Mesothelial cell of epicardium (in vitro differentiated cells): ENCODE measurements at places on chromosomes 5 and 9. TPM values are rescaled to one million over a fixed set of nuclear protein-coding genes. Genes with fewer than 3 reads are reported as not detected.

DNA sequence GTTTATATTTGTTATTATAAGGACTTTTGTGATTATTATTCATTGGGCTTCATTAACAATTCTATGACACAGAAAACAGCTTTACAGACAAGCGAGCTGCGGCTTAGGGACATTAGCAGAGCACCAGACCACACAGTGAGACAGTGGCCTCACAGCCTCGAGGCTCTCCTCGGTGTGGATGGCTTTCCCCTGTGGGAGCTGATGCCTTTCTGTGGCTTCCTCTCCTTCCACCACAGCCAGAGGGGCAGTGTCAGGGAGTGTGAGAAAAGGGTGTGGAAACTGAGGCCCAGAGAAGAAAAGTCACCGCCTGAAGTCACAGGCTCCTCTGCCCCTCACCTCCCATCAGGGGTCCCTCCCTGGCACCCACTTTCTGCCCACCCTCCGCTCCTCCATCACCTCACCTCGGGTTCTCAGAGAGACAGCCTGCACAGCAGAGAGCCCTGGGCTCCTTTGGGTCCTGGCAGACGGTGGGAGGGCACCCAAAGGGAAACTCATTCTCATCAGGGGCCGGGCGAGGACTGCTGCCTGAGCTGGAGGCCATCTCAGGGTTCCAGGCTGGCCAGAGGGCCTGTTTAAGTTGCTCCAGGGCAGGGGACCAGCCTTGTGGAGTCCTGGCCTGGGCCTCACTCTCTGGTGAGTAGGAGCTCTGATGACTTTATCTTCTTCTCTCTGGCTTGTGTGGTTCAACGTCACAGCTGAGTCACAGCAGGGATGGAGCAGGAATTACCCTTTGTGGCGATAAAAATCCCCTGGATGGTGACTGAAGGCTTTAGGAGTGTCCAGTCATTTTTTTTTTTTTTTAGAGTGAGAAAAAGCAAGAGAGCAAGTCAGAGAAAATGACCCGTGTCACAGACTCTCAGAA is 830 bp downstream of the TRAF1 start:
- no peak overlapping the region for H3K4me3 ChIP-seq
- peak overlapping the region; percentile 44 for H3K27ac ChIP-seq
- H3K4me1 ChIP-seq = peaks cover 11% of the 10 kb centered on the region
- no peak for DNase-seq
- H3K36me3 ChIP-seq = no peaks in the 10 kb centered on the region

DNA sequence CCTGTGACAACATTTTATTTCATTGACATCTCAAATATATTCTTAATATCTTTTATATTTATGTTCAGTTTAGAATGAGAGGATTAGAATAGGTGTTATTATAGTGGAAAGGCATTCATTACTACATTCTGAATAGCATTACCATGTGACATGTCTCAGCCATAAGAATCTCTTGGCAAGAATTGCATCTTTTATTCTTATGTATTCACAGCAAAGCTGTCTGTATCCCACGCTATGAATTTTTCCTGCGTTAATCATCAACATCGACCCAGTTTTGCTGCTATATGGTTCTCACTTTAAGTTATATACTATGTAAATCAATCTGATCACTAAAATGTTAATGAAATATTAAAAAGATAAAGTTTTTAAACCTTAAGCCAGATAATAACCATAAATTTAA is 248.6 kb downstream of the TMEM232 start:
- H3K27me3 ChIP-seq = no peaks in the 10 kb centered on the region
- no peaks in the 10 kb centered on the region for H3K36me3 ChIP-seq
- H3K4me3 ChIP-seq = no peak overlapping the region
- no peaks in the 10 kb centered on the region for H3K4me1 ChIP-seq
- no peak for DNase-seq

- H3K4me1 ChIP-seq = peaks cover 16% of the 10 kb centered on the region
- H3K27me3 ChIP-seq = peaks cover 32% of the 10 kb centered on the region
- H3K4me3 ChIP-seq = no peak overlapping the region
Observed at GRCh38 chr5:5135957-5136676, 4.0 kb upstream of the ADAMTS16 start.

GRCh38 chr9:124054582-124055227 is 43.1 kb downstream of the LHX2 start:
- H3K27ac ChIP-seq = no peak overlapping the region
- DNase-seq = no peak
- H3K4me1 ChIP-seq = no peaks in the 10 kb centered on the region
- H3K36me3 ChIP-seq = no peaks in the 10 kb centered on the region
- H3K27me3 ChIP-seq = peaks cover 12% of the 10 kb centered on the region

IRGM gene
- total RNA-seq = 0.24 to 0.79 TPM (median 0.45 TPM) in 3 replicates

DNA sequence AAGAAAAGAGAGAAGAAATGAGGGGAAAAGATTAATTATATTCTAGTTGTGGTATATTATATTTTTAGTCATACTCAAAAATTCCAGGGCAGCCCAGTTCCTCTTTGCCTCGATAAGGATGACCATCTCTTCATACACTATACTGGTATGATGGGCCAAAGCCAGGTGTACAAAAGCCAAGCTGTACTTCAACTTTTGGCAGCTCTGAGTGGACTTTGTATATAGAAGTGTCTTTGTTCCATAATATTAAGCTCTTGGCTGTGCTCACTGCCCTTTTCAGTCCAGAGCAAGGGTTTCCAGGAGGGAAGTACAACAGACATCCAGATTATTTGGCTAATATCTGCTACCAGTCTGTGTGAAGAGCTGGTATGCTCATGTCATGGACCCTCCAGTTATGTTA is 934.3 kb upstream of the CDH10 start:
- H3K36me3 ChIP-seq = no peaks in the 10 kb centered on the region
- no peak overlapping the region for H3K27ac ChIP-seq
- H3K4me3 ChIP-seq = no peak overlapping the region
- H3K4me1 ChIP-seq = no peaks in the 10 kb centered on the region

DNA sequence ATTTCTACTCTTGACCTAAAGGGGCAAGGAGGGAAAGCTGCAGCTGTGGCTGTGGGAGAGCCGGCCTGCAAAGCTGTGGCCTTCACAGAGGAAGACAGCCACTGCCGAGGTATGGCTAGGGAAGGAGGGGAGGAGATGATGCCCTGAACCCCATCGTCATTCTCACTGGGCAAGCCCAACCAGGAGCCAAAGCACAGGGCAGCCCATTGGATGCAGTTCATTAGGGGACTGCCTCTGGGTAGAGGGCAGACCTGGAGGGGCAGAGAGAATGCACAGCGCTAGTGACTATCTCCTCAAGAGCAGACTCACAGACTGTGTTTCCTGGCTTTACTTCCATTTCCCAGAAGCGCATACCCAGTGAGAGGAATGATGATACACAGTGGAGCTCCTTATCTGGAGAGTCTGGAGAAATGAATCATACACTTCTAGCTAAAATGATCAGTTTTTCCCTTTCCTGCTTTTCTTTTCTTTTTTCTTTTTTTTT is 47.2 kb upstream of the TTC23L start:
- H3K27ac ChIP-seq = peak overlapping the region; percentile 66
- H3K4me1 ChIP-seq = no peaks in the 10 kb centered on the region
- no peak for DNase-seq
- H3K36me3 ChIP-seq = peaks cover 18% of the 10 kb centered on the region
- H3K4me3 ChIP-seq = no peak overlapping the region

SLC26A2 gene
- 15.4 to 16.5 TPM (median 15.9 TPM) in 3 replicates for total RNA-seq

- peaks cover 3% of the 10 kb centered on the region for H3K4me1 ChIP-seq
- DNase-seq = no peak
- peaks cover 3% of the 10 kb centered on the region for H3K36me3 ChIP-seq
- H3K27me3 ChIP-seq = no peaks in the 10 kb centered on the region
- no peak overlapping the region for H3K27ac ChIP-seq
Observed at GRCh38 chr5:96692441-96692840, 30.3 kb downstream of the CAST start.

DNA sequence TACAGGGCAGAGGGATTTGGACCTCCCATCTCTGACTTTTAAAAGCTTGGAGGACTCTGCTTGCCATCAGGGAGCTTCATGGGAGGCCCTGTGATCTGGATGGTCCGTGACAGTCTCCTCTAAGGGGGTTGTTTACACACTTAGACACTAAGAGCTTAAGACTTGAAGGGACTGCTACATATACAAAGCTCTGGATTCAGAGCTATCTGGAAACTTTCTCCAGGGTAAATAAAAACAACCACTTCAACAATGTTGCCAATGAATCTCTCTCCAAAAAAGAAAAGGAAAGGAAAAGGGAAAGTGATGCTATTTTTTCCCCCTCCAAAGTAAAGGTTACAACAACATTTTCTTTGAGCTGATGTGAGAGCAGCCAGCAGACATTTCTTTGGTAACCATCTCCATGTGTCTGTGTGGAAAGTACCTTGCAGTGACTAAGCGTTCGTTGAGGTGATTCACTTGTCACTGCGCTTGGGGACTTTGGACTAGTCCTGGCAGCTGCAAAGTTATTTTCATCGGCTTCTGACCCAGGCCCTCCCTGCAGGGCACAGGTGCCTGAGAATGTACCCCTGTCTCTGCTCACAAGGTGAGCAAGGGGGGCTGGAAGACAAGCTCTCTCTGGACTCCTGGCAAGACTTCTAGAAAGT is 262.1 kb upstream of the KLF4 start:
- no peaks in the 10 kb centered on the region for H3K36me3 ChIP-seq
- no peak overlapping the region for H3K27ac ChIP-seq
- H3K4me3 ChIP-seq = no peak overlapping the region
- DNase-seq = no peak

IL13 gene
- 0.33 to 0.78 TPM (median 0.50 TPM) in 3 replicates for total RNA-seq

DNA sequence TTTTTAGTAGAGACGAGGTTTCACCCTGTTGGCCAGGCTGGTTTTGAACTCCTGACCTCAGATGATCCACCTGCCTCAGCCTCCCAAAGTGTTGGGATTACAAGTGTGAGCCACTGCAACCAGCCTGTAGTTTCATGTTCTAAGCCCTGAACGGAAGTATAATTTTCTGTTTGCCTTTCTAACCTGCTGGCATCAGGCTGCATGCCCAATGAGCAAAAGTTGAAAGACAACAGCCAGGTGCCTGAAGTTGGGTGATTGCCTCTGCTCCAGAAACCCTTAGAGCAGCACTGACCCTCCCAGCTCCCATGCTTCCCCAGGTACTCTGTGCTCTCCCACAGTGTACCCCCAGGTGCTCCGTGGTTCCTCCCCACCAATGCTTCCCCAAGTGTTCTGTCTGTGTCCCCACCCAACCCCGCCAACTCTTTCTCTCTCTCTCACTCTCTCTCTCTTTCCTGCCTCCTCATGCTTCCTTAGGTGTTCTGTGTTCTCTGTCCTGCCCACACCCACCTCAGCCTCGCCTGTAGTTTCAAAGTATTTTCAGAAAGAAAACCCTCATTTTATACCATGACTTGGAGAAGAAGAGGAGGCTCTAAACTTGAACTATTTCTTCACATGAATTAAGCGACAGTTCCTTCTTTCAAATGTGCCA is 145.3 kb downstream of the SNCAIP start:
- H3K36me3 ChIP-seq = peaks cover 58% of the 10 kb centered on the region
- no peak overlapping the region for H3K27ac ChIP-seq
- H3K4me3 ChIP-seq = no peak overlapping the region
- DNase-seq = no peak

GRCh38 chr9:128231638-128232527 is 28.7 kb downstream of the DNM1 start:
- H3K4me1 ChIP-seq = no peaks in the 10 kb centered on the region
- no peak for DNase-seq
- H3K27me3 ChIP-seq = no peaks in the 10 kb centered on the region

DNA sequence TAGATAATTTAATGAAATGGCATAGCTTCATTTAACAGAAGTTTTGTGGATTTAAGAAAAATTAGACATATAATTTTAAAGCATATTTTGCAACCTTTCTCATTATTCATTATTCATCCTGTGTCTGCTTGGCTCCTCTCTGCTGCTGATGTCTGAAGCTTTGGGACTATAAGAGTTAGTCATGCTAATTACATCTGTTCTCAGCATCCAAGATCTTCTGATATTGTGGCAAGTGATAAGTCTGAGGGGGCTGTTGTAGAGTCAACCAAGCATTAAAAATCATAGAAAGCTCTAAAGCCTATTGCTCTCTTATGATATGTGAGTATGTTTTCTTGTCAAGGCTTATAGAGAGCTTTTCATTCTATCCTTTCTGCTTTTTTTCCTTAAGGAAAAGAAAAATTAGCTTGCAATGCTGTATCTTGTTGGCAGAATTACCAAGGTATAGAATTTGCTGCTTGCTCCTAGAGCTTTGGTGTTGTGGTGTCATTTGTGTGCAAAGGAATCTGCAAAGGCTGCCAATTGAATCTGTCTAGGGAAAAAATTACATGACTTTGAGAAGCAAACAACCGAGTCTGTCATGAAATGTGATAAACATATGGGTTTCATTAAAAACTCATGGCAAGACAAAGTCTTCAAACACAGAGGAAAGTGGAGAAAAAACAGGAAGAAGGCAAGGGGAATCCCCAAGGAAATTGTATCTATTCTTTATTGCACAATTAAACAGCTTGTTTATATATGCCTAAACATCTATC is 156.1 kb upstream of the DAB2 start:
- peaks cover 42% of the 10 kb centered on the region for H3K4me1 ChIP-seq
- no peaks in the 10 kb centered on the region for H3K27me3 ChIP-seq
- H3K36me3 ChIP-seq = no peaks in the 10 kb centered on the region
- H3K27ac ChIP-seq = peak overlapping the region; percentile 91
- H3K4me3 ChIP-seq = no peak overlapping the region

GRCh38 chr5:141434006-141434405 is 3.7 kb downstream of the PCDHGA12 start:
- no peaks in the 10 kb centered on the region for H3K4me1 ChIP-seq
- H3K27ac ChIP-seq = no peak overlapping the region
- peaks cover 62% of the 10 kb centered on the region for H3K36me3 ChIP-seq
- H3K27me3 ChIP-seq = no peaks in the 10 kb centered on the region
- H3K4me3 ChIP-seq = no peak overlapping the region

PRDM9 gene
- not detected in 3 replicates for total RNA-seq

DNA sequence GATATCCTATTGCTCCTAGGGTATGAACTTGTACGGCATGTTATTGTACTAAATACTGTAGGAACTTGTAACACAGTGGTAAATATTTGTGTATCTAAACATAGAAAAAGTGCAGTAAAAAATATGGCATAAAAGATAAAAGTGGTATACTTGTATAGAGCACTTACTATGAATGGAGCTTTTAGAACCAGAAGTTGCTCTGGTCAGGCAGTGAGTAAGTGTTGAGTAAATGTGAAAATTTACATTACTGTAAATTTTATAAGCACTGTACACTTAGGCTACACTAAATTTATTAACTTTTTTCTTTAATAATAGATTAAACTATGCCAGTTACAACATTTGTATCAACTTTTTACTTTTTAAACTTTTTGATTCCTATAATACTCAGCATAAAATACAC is 109.1 kb downstream of the ZCCHC7 start:
- H3K27me3 ChIP-seq = no peaks in the 10 kb centered on the region
- H3K27ac ChIP-seq = no peak overlapping the region
- DNase-seq = no peak
- H3K4me3 ChIP-seq = no peak overlapping the region
